ENCODE measurements at places on chromosomes 3 and 15.

DNA sequence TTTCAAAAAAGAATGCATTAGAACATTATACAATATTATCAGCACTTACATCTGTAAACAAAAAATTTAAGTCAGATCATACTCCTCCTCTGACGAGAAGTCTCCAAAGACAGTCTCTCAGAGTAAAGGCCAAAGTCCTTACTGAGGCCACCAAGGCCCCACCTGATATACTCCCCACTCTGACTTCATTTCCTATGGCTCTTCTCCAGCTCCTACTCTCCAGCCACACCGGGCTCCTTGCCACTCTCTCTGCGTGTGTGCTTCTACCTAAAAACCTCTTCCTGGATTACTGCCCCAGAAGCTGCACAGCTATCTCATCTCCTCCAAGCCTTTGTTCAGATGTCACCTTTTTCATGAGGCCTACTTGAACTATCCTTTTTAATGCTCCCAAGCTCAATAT, 5.0 kb downstream of the DCP1A start:
- DNase-seq, result no peak

GRCh38 chr3:53478921-53479664, 15.3 kb upstream of the CACNA1D start:
- DNase-seq, result no peak

- no peak for DNase-seq
Observed at GRCh38 chr3:71194785-71195184, 388.7 kb downstream of the FOXP1 start.

DNA sequence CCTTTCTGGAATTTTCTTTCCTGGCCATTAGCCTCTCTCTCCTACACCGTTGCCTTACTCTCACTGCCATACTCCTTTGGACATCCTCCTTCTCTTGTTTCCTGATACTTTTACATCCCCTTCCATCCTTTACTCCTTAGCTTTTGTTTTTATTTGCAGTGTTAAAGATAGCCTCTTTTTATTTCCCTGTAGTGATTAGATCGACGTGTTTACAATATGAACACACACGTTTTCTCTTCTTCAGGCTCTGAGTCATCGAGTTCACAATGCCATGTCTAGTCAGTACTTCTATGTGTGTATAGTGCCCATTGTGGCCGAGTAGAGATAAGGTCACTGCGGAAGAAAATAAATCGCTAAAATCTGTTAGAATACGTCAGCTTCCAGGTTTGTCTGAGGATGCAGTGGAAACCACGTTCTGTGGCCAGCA, 208.5 kb downstream of the LPP start:
- DNase-seq, result no peak

DNA sequence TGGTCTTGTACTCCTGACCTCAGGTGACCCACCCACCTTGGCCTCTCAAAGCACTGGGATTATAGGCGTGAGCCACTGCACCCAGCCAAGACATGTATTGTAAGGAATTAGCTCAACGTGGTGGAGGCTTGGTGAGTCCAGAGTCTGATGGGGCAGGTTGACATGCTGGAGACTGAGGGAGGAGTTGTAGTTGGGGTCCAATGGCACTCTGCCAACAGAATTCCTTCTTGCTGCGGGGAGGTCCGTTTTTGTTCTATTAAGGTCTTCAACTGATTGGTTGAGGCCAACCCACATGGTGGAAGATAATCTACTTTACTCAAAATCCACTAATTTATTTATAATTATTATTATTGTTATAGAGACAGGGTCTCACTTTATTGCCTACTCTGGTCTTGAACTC, 30.1 kb downstream of the PLA2G4D start:
- DNase-seq, result no peak

DNA sequence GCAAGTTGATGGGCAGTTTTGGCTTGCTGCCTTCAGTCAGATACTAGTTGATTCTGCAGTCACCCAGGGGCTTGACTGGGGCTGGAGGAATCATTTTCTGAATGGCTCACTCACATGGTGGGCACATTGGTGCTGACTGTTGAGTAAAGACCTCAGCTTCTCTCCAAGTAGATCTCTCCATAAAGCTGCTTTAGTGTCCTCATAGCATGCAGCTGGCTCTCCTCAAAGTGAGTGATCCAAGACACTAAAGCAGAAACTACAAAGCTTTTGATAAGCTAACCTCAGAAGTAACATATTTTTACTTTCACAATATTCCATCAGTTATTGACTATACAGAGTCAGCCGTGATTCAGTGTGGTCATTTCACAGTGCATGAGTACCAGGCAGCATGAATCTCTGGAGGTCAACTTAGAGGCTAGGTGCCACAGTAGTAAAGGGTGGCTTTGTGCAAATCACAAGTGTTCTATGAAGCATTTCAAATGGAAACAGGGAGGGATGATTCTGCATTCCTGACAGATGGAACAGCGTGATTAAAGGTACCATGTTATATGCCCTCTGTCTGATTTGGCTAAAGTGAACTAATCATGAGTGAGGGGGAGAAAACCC, 24.3 kb upstream of the ATP8B4 start:
- DNase-seq, result no peak

- no peak for DNase-seq
Observed at GRCh38 chr3:65473736-65474135, 565.0 kb downstream of the MAGI1 start.

DNA sequence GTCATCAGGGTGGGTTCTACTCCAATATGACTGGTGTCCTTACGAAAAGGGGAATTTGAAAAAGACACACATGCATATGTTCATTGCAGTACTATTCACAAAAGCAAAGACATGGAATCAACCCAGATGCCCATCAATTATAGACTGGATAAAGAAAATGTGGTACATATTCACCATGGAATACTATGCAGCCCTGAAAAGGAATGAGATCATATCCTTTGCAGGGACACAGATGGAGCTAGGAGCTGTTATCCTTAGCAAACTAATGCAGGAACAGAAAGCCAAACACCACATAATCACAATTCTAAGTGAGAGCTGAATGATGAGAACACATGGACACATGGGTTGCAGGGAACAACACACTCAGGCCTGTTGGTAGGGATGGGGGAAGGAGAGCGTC, 24.8 kb upstream of the TICRR start:
- DNase-seq, result no peak

- no peak for DNase-seq
Observed at GRCh38 chr3:179613807-179614206, 9.2 kb downstream of the NDUFB5 start.

Data from stimulated activated CD8-positive, alpha-beta memory T cell treated with anti-CD3 and anti-CD28 coated beads, Interleukin-15, amount 100 ng/mL, for 24 hours (primary cell).